Cortex of kidney (tissue), 1 donor: ENCODE measurements at places on chromosomes 5 and 9.

GRCh38 chr9:118650417-118650816 lies 718.8 kb downstream of the BRINP1 start:
- no peak for DNase-seq

DNA sequence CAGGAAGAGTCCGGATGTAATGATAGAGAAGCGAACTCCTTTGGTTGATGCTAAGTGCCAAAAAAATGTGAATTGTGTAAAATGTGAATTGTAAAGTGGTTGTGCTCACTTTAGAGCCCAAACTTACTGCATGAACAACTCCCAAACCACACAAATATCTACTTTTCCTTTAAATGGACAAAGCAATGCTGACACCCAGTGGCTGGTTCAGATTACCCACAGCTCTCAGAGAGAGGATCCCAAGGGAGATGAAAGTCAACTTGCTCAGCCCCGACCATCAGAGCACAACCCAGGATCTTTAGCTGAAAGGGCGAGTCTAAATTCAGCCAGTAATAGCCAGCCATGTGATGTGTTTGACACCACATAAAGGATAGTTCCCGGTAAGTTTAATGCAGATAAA lies 133.7 kb downstream of the NMUR2 start:
- no peak for DNase-seq

DNA sequence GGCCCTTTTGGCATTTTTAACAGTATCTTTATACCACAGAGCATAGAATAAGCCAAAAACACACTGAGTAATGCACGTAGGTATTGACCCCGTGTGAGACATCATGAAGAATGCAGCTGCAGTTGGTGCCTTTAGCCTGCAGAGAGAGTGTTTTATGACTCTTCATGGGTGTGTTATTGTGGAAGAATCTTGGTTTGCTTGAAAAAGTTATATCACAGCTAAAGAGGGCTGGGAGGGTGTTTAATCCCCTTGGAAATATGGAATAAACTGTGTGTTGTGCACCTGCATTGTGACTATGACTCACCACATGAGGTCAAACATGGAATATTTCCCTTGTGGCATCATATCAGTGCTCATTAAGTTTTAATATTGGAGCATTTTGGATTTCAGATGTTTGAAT lies 458.7 kb downstream of the CDH9 start:
- DNase-seq: no peak

GRCh38 chr9:136533775-136534157 lies 12.1 kb downstream of the NOTCH1 start:
- DNase-seq: no peak

DNA sequence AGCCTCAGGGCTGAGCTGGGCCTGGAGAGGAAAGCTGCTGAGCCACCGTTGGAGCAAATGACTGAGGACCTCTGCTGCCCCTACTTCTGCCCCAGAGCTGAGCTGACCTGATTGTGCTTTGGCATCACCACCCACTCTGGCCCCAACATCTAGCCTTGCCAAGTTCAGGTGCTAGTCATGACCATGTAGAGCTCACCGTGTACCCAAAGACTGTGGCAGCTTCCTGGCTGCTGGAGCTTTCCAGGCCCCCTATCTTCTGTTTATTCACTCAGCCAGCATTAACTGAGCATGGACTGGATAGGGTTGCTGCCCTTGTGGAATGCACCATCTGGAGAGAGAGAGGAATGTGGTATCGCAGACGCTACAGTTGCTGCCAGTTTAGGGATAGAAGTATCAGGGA lies 49.1 kb downstream of the JADE2 start:
- no peak for DNase-seq

DNA sequence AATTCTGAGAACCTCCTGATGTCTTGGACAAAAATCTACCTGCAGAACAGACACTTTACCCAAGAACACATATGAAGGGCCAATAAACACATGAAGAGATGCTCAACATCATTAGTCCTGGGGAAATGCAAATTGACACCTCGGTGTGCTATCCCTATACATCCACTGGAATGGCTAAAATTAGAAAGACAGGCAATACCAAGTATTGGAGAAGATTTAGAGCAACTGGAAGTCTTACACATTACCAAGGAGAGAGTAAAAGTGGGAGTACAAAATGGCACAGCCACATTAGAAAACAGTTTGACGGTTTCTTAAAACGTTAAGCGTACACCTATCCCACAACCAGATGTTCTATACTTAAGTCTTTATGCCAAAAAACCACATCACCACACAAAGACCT lies 3.3 kb upstream of the TDRD7 start:
- no peak for DNase-seq

GRCh38 chr5:668283-668995 lies 24.7 kb downstream of the TPPP start:
- DNase-seq: no peak

DNA sequence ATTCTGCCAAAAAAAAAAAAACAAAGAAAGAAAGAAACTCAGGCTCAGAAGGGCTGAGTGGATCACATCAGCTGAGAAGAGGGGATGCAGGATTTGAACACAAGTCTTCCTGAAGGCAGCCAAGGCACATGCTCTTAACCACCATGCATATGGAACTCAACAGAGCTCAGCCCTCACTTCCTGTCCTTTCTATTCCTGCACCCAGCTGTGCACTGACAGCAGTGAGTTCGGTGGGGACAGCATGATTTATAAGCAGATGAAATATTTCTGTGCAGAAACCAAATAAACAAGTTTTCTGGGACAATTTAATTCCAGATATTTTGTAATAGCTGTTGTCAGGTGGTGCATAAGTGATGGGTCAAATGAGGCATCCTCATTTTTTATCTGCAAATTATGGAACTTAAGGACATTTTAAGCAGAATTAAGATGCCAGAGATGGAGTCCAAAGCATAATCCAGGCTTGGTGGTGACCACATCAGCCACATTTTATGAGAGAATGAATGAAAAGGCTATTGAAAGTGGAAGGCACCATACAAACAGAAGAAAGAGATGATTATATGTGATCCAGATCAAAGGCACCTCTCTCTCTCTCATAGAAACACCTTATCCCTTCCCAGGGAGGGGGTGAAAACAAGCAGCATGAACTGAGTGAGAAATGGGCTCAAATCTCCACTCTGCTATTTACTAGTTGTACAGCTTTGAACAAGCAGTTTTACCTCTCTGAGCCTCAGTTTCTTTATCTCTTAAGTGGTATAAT lies 303.6 kb upstream of the MSX2 start:
- no peak for DNase-seq

- DNase-seq: no peak
Measured at GRCh38 chr5:156240414-156240813, 86.5 kb upstream of the SGCD start.
